RWPE2 (cell line): ENCODE measurements at places on chromosomes 12 and 14.

- H3K4me3 ChIP-seq = no peak overlapping the region
- no peaks in the 10 kb centered on the region for H3K36me3 ChIP-seq
- DNase-seq = no peak
- no peaks in the 10 kb centered on the region for H3K4me1 ChIP-seq
- H3K27me3 ChIP-seq = peaks cover 18% of the 10 kb centered on the region
- no peak overlapping the region for H3K27ac ChIP-seq
Measured at GRCh38 chr12:94157181-94157580, 8.8 kb downstream of the PLXNC1 start.

DNA sequence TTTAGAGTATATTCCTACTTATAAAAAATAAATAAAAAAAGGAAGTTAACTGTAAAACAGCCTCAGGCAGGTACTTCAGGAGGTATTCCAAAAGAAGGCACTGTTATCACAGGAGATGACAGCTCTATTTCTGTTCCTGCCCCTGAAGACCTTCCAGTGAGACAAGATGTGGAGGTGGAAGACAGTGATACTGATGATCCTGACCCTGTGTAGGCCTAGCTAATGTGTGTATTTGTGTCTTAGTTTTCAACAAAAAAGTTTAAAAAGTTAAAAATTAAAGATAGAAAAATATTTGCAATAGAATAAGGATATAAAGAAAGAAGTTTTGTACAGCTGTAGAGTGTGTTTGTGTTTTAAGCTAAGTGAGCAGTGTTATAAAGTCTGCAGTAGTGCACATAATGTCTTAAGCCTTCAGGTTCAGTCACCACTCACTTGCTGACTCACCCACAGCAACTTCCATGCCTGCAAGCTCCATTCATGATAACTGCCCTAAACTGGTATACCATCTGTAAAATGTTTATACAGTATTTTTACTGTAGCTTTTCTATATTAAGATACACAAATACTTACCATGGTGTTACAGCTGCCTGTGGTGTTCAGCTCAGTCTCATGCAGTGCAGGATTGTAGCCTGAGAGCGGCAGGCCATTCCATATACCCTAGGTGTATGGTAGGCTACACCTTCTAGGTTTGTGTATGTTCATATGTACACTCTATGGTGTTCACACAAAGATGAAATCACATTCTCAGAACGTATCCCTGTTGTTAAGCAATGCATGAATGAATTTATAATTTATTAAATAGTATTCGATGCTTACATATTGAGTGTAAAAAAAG lies 121.1 kb downstream of the ANO6 start:
- no peaks in the 10 kb centered on the region for H3K27me3 ChIP-seq
- peaks cover 23% of the 10 kb centered on the region for H3K4me1 ChIP-seq

GRCh38 chr12:40615590-40615989 lies 76.6 kb upstream of the CNTN1 start:
- no peak overlapping the region for H3K27ac ChIP-seq
- no peaks in the 10 kb centered on the region for H3K27me3 ChIP-seq
- no peaks in the 10 kb centered on the region for H3K4me1 ChIP-seq
- no peak for DNase-seq

- no peak for DNase-seq
- peaks cover 4% of the 10 kb centered on the region for H3K27me3 ChIP-seq
- H3K36me3 ChIP-seq = no peaks in the 10 kb centered on the region
- H3K4me3 ChIP-seq = no peak overlapping the region
- H3K27ac ChIP-seq = no peak overlapping the region
Measured at GRCh38 chr12:52085682-52086180, 6.2 kb downstream of the SMIM41 start.

DNA sequence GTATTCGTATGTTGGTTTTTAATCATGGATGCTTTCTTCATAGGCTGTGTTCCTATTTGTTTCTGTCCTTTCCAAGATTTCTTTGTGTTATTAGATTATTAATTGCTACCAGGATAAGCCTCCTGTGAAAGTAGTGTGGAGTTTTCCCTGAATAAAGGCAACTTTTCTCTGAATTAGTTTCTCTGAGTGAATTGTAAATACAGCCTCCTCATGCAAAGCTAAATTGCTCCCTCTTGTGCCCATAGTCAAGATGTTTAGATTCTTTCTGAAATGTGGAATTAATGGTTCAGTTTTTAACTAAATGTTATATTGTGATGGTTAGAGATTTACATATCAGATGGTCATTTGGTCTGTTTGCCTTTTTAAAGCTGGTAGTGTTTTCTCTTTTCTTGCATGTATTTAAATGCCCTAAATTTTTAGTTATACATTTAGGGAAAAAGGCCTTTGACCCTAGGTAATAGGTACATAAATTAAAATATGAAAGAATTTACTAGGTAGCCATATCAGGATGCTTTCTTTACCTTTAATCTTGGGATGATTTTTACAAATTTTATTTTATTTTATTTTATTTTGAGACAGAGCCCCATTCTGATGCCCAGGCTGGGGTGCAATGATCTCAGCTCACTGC lies 8.9 kb downstream of the APAF1 start:
- no peaks in the 10 kb centered on the region for H3K4me1 ChIP-seq
- no peak overlapping the region for H3K4me3 ChIP-seq
- no peak overlapping the region for H3K27ac ChIP-seq
- H3K36me3 ChIP-seq = peaks cover 64% of the 10 kb centered on the region
- DNase-seq = no peak

DNA sequence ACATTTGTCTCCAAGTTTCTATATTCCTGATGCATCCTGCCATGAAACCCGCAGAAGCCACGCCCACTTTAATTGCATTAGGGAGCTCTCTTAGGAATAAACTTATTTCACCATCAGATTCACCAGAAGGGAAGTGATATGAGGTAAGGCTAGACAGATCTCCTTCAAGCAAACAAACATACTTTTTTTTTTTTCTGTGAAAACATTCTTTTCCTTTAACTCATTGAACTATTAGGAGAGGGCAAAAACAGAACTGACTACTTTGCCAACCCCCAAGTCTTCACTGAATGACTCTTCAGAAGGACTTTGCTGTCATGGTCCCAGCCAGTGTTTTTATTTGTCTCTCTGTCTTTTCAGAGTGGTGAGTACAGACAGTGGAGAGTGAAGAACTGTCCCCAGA lies 48.4 kb downstream of the GTF2A1 start:
- peaks cover 8% of the 10 kb centered on the region; the same call in 1 of the 2 replicates for H3K36me3 ChIP-seq
- H3K4me3 ChIP-seq = no peak overlapping the region
- H3K4me1 ChIP-seq = peaks cover 13% of the 10 kb centered on the region

- no peak for DNase-seq
- H3K4me1 ChIP-seq = peaks cover 25% of the 10 kb centered on the region
- peaks cover 30% of the 10 kb centered on the region for H3K36me3 ChIP-seq
- no peaks in the 10 kb centered on the region for H3K27me3 ChIP-seq
Measured at GRCh38 chr12:47779943-47780504, 7.0 kb downstream of the SLC48A1 start.

GRCh38 chr14:92489394-92490238 lies 24.0 kb upstream of the RIN3 start:
- H3K36me3 ChIP-seq = no peaks in the 10 kb centered on the region
- H3K27me3 ChIP-seq = no peaks in the 10 kb centered on the region
- DNase-seq = peak; percentile 35
- no peak overlapping the region for H3K27ac ChIP-seq

- no peak overlapping the region for H3K4me3 ChIP-seq
- DNase-seq = no peak
- H3K27ac ChIP-seq = no peak overlapping the region
- no peaks in the 10 kb centered on the region for H3K36me3 ChIP-seq
Measured at GRCh38 chr14:39406560-39406959, 25.7 kb downstream of the FBXO33 start.

DNA sequence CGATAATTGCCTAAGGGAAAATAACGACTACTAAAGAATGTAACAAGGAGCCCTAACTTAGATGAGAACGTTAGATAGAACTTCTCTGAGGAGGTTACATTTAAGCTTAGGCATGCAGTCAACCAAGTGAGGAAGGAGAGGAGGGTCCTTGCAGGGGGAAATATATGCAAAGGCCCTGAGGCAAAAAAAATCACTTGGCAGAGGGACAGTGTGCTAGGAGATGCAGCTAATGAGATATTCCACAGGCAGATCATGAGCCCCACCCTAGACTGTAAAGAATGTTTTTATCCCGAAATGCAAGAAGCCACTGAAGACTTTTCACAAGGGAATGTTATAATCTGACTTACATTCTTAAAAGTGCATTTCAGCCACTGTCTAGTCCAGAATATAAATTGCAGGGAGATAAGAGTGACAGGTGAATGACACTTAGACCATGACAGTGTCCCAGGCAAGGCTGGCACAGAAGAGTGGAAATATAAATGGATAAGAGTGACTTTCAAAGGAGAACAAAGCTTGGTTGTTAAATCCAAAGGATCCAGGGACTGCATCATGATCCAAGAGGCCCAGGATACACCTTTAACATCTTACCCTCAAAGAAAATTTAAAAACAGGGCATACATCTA lies 61.0 kb downstream of the PPM1H start:
- H3K4me3 ChIP-seq = no peak overlapping the region
- no peaks in the 10 kb centered on the region for H3K4me1 ChIP-seq
- H3K27me3 ChIP-seq = no peaks in the 10 kb centered on the region
- no peaks in the 10 kb centered on the region for H3K36me3 ChIP-seq
- H3K27ac ChIP-seq = no peak overlapping the region

DNA sequence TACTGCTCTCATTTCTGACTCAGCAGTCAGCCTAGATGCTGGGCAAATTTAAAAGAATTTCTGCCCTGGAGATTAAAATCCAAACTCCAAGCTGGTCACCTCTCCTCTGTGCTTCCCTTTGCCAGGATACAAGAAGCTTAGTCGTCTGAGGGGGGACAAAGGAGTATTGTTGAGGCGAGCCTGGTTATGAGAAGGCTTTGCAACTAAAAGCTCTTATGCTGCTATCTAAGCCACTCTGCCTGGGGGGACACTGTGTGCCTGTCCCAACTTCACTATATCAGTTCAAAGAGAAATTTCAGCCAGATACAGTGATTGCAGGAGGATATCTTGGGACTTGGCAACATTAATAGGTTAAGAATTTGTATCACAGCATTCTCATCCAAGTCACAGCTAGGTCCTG lies 10.8 kb upstream of the PLEKHH1 start:
- DNase-seq = no peak
- H3K36me3 ChIP-seq = no peaks in the 10 kb centered on the region
- H3K27me3 ChIP-seq = no peaks in the 10 kb centered on the region
- H3K27ac ChIP-seq = no peak overlapping the region
- no peaks in the 10 kb centered on the region for H3K4me1 ChIP-seq

GRCh38 chr14:32043624-32044023 lies 33.5 kb upstream of the ARHGAP5 start:
- DNase-seq = no peak
- H3K36me3 ChIP-seq = no peaks in the 10 kb centered on the region
- H3K4me3 ChIP-seq = no peak overlapping the region
- H3K27me3 ChIP-seq = no peaks in the 10 kb centered on the region
- H3K27ac ChIP-seq = no peak overlapping the region

GRCh38 chr12:568486-568885 lies 94.8 kb downstream of the NINJ2 start:
- DNase-seq = no peak
- H3K4me1 ChIP-seq = peaks cover 5% of the 10 kb centered on the region
- no peak overlapping the region for H3K27ac ChIP-seq
- H3K4me3 ChIP-seq = no peak overlapping the region
- H3K27me3 ChIP-seq = no peaks in the 10 kb centered on the region

DNA sequence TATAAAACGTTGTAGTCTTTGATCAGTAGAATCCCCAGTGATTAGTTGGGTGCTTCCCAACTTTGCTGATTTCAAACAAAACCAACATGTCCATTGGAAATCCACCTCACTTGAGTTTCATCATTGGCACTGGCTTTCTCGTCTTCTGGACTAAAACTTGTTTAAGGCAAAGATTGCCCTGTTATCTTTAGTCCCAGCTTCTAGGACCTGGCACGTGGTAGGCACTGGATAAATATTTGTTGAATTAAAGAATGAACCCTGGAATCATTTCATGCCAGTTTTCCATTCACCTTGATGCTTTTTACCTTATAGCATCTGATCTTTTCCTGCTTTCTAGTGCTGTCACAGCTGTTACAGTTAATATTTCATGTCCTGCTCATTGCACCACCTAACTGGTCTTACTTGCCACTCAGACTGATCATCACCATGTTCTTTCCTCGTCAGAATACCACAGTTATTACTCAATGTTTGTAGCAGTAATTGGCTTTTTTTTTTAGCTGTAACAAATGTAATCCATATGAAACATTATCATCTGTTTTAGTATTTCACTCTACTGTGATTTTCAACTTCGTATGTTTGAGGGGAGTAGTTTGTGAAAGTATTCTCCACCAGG lies 7.3 kb upstream of the C12orf50 start:
- peaks cover 12% of the 10 kb centered on the region for H3K4me1 ChIP-seq
- peaks cover 32% of the 10 kb centered on the region for H3K36me3 ChIP-seq
- peak overlapping the region; percentile 33 for H3K27ac ChIP-seq
- H3K4me3 ChIP-seq = peak overlapping the region; percentile 79
- no peak for DNase-seq
- H3K27me3 ChIP-seq = no peaks in the 10 kb centered on the region

DNA sequence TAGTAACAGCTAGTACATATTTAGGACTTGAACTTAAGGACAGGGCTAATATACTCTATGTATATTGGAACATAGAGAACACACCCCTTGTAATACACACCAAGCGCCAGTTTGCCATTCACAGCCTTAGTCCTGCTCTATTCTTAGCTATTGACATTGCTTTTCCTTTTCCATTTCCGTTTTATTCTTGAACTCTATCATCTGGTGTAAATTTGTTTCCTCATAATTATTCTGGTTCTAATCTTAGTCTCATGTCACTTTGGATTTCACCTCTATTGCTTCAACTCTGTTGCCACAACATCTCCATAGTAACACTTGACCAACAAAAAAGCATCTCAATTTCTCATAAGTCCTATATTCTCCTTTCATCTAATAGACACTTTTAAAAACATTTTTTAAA lies 225.7 kb downstream of the PHLDA1 start:
- H3K36me3 ChIP-seq = no peaks in the 10 kb centered on the region
- DNase-seq = no peak
- no peaks in the 10 kb centered on the region for H3K27me3 ChIP-seq
- no peak overlapping the region for H3K4me3 ChIP-seq
- H3K4me1 ChIP-seq = no peaks in the 10 kb centered on the region
